ENCODE measurements at places on chromosomes 13 and 19.

- DNase-seq = no peak
Observed at GRCh38 chr13:20940083-20940482, 37.5 kb upstream of the XPO4 start.

- DNase-seq = no peak
Observed at GRCh38 chr19:51108805-51109146, 567 bp upstream of the CTU1 start.

DNA sequence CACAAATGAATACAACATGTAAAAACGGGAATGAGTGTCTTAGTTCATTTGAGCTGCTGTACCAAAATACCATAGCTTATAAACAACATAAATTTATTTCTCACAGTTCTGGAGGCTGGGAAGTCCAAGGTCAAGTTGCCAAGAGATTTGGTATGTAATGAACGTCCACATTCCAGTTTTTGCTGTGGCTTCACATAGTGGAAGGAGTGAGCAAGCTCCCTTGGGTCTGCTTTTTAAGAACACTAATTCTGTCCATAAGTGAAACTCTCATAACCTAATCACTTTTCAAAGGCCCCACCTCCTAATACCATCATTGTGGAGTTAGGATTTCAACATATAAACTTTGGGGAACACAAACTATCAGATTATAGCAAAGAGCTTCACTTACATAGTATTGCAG lies 1189.6 kb downstream of the PCDH9 start:
- no peak for DNase-seq

DNA sequence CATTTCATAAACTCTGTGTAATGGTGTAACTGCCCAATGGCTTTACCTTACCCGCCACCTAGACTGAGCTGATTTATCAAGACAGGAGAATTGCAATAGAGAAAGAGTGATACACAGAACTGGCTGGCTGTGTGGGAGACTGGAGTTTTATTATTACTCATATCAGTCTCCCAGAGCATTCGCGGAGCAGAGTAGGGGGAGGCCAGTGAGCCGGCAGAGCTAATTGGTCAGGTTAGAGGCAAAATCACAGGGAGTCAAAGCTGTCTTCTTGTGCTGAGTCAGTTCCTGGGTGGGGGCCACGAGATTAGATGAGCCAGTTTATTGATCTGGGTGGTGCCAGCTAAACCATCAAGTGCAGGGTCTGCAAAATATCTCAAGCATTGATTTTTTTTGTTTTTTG lies 23.4 kb upstream of the SLITRK1 start:
- no peak for DNase-seq

DNA sequence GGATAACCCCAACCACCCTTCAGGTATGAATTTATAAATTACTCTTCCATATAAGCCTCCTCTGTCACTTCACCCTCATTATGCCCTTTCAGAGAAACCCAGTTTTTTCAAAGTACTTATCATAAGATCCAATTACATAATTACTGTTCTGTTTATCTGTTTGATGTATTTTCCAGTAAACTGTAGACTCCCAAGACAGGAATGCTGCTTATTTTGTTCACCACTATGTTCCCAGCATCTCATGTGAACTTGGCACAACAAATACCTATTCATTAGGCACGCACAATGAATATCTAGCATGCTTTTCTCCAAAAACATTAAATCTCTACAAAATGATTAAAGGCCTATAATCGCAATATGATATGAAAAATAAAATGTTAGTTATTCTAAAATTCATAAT lies 13.2 kb downstream of the ENOX1 start:
- DNase-seq = no peak

GRCh38 chr19:50925734-50926133 lies 14.5 kb upstream of the KLK4 start:
- DNase-seq = no peak

DNA sequence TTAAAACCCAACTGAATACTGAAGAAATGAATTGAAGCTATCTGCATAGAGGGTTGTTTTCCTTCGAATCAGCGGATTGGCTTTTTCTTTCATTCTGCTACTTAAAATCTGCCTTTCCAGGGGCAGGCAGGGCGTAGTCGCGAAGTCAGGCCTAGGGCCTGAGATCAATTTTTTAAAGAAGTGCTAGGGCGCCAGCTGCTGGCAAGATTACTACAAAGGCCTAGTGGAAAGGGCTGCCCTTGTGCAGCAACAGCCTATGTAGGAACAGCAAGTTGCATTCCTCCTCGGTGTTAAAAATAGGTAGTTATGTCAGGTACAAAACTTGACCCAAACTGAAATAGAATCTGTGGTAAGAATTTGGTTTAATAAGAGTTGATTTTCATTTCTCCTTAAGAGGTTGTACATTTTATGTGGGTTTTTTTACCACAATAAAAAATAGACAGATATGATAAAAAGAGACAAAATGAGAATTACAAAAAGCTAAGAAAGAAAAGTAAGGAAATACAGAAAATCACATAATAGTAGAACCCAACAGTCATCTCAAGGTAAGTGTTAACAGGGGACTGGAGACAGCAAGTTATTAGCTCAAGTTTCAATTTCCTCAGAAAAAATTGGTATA lies 9.5 kb upstream of the URAD start:
- no peak for DNase-seq

DNA sequence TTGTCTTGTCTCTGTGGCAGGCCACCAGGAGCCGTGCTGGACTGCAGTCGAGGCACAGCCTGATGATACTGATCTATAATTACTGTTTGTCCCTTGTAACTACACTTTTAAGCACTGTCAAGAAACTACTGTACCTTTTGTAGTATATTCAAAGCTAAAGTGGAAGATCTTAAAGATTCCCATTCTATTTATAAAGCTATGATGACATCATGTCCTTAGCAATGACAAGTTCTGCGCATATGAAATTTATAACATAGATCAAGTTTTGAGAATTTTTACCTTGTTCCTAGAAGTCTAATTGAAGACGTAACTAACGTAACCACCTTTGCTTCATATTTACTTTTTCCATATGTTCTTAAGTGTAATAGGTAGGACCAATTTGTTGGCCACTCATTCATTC lies 56.8 kb upstream of the LATS2 start:
- DNase-seq = no peak

DNA sequence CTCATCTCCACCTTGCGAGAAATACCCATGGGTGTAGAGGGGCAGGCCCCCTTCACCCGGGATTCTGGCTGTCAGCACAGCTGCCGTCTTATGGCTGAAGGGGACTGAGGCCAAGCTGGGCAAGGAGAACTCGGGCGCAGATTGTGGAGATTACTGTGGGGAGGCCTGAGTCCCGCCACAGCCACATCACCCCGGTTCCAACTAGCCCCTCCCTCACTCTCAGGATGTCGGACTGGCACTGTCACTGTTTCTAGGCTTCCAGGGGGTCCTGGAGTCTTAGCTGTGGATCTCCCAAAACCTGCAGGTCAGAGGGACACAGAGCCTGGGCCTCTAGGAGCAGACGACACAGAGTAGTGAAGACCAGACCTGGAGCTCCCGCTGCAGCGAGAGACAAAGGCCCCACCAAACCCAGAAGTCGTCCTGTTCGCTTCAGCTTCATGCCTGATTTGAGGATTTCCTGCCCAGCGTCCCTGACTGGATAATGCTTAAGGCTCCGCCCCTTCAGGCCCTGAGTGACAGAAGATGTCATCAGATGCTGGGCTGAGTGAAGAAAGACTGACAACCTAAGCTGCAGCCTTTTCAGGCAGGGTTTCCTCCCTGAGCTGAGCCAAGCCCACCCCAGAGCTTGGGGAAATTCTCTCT lies 55.8 kb downstream of the ZNF93 start:
- no peak for DNase-seq

GRCh38 chr19:8629184-8629583 lies 1.2 kb upstream of the NFILZ start:
- no peak for DNase-seq

GRCh38 chr13:30172593-30173302 lies 134.6 kb downstream of the KATNAL1 start:
- no peak for DNase-seq

DNA sequence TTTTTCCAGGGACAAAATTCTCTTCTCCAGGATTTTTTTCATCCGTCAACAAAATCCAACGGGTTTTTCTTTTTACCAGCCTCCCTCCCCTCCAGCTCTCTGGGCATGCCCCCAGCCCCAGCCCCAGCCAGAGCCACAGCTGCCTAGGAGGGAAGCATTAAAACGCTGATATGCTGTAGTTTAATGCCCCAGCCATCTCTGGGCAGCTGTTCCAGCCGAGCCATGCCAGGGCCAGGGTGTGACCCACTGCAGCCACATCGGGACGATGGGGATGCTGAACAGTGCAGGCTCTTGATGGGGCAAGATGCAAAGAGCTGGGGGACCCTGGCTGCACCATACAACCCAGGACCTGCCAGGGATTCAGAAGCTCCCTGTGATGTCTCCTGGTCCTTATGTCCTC lies 32.1 kb downstream of the TSHZ3 start:
- DNase-seq = no peak

DNA sequence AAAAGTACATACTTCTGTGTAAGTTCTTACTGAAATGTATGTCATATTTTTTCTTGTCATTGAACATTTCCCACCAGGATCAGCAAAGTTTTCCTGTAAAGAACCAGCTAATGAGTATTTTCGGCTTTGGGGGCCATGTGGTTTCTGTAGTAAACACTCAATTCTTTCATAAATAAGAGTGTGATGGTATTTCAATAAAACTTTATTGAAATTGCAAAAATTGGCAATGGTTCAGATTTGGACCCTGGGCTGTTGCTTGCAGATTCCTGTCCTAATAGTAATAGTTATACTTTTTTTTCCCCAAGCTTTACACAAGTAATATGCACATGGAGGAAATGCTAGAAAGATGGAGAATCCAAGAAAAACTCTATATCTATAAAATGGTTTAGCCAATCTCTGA lies 83.7 kb downstream of the ZNF536 start:
- DNase-seq = no peak

- DNase-seq = no peak
Observed at GRCh38 chr19:48918801-48919247, 14.7 kb upstream of the DHDH start.

DNA sequence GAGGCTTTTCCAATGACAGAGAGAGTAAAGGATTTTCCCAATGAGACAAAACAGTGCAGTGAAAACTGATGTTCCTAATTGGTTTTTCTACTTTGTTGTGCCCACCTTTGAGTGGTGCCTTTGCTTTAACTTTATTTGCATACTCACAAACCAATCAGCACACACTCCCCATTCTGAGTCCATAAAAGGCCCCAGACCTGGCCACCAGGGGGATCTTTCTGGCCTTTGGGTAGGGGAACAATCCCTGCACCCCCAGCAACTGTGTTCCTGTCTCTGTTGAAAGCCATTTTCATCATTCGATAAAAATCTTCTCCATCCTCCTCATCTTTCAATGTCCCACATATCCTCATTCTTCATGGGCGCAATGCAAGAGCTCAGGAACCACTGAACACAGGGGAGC lies 252.8 kb downstream of the B3GLCT start:
- DNase-seq = no peak

DNA sequence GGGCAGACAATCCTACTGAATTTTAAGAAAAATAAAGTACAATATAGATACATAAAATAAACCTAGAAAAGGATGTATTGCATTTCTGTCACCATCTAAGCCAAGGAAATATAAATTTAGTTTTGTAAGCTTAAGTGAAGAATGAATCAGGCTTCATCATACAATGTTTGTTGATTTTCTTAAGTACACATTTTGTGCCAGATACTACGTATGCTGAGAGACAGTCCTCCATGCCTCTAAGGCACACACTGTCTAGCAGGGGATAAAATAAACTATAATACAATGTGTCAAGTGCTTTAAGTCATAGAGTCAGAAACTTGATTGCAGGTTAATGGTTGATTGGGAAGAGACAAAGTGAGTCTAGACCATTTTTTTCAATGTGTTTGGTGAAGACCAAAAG lies 465.7 kb downstream of the TBC1D4 start:
- no peak for DNase-seq

- DNase-seq = no peak
Observed at GRCh38 chr19:19460258-19460731, 54.8 kb downstream of the GATAD2A start.

DNA sequence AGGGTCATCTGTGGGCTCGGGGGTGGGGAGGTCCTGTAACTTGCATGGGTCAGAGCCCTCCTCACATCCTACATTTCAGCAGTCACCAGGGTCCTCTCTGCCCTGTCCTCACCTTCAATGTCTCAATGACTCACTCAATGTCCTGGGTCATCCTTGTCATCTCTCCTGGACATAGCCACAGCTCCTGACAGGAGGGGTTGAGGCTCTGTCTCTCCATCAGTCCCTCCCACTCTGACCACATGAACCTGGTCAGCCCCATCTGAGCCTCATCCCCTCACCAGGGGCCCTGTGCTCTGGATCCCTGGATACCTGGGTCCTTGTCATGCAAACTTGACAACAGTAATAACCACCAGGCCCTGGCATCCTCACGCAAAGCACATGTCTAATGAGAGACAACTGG lies 13.4 kb downstream of the CEACAM21 start:
- DNase-seq = no peak

- no peak for DNase-seq
Observed at GRCh38 chr13:36959456-36960116, 39.5 kb upstream of the SMAD9 start.

DNA sequence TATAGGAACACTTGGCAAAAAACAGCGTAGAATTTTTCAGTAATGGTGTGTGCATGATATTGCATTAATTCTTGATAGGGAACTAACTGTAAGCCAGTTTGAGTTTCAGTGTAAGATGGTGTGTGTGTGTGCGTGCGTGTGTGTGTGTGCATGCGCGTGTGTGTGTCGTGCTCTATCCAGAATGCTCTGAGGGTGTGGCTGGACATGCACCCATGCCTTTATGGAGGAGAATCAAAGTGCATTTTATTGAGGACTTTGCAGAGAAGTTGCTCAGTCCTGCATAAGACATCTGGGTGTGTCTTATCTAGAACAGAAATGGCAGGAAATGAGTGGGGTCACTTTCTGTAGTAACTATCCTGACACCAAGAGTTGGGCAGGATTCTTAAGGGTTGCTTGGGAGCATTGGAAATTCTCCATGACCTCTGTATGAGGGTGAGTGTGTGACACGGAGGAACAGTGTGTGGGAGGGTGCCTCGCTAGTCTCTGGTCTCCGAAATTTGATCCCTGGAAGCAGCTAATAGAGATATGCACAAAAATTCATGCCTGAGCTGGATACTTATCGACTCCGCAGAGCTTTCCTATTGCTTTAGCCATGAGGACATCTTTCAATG lies 252.2 kb downstream of the TSHZ3 start:
- DNase-seq = no peak
